ENCODE measurements at places on chromosomes 12 and 14.

DNA sequence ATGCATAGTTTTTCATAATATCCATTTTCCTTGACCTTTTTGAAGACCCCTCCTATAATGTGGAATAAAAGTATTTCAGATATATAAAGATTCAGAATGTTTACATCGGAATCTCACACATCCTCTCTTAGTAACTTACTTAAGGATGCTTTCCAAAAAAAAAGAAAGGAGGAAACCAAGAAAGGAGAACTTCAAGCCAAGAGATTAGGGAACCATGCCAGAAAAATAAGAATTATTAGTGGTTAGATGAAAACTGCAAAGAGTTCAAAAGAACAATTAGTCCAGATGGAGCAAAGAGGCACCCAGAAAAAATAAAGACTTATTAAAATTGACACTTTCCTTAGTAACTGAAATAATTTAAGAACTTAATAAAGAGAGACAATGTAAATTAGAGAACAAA, 179.2 kb downstream of the DUSP6 start:
- DNase-seq, result no peak

DNA sequence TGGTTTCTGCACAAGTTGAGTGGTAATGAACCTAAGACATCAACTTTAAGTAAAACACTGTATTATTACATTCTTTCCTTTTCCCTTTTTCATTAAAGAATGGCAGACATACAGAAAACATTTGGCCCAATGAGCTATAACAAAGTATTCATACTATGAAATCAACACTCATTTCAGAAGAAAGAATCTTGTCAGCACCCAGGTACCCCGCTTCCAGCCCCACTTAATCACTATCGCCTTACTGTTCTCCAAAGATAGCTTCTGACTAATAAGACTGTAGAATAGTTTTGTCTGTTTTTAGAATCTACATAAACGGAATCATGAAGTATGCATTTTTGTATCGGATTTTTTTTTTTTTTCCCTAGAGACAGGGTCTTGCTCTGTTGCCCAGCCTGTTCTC, 9.5 kb downstream of the CNTN1 start:
- DNase-seq, result no peak

DNA sequence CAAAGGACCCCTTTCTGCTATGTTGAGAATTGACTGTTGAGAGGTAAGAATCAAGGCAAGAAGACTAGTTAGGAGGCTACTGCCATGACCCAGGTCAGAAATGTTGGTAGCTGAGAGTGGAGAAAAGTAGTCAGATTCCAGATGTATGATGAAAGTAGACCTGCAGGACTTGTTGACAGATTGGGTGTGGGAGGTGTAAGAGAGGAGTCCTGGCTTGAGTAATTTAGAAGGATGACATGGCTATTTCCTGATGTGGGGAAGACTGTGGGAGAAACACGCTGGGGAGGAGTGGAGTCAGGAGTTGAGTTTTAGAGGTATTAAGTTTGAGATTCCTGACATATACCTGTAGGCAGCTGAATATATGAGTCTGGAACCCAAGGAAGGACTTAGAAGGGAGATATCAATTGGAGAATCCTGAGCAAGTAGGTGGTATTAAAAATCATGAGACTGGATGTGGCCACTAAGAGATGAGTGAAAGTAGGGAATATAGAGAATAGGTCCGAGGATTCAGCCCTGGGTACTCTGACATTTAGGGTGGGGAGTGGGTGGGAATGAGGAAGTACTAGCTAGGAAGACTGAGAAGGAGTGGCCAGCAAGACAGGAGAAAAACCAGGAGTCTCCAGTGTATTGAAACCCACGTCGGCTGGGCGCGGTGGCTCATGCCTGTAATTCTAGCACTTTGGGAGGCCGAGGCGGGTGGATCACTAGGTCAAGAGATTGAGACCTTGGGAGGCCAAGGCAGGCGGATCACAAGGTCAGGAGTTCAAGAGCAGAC, 12.6 kb upstream of the DDX47 start:
- no peak for DNase-seq

GRCh38 chr14:55427439-55427838, 13.0 kb downstream of the TBPL2 start:
- no peak for DNase-seq

- no peak for DNase-seq
These were observed 85.8 kb downstream of the EXOC5 start for GRCh38 chr14:57182760-57183503.

DNA sequence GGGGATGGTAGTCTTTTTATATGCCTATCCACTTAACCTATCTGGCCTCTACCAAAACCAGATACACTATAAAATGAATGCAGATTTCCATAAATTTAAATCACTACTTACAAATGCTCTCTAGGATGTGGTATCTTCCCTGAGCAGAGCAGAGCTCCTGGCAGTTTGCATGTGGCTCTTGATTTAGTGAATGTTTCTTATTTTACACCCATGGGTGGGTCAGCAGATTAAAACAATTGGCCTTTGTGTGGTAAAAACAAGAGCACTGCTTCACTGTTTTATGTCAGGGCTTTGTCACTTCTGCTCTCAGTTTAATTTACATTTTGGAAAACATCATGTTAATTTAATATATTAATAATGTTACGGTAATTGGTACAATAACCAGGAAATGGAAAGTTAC, 5.5 kb downstream of the TAS2R19 start:
- DNase-seq, result no peak

- no peak for DNase-seq
These were observed 6.4 kb upstream of the ACTR10 start for GRCh38 chr14:58193542-58193941.

DNA sequence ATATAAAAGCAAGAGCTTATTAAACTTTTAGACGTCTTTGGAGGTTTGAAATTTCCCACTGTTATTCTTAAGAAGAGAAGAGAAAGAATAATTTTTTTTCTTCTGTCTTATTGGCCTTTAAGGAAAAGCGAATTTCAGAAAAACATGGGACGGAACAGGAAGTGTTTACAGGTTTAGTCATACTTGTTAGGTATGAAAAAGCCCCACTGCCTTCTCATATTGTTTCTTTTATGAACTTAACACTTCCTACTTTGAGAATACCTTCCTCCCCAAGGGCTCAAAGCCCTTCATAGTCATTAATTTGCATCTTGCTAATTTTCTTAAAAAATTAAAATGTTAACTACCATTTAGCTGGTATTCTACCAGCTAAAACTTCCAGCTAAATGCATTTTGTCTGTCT, 82.0 kb downstream of the ETV6 start:
- no peak for DNase-seq

- DNase-seq, result no peak
These were observed 62.1 kb downstream of the RESF1 start for GRCh38 chr12:32021346-32021773.

DNA sequence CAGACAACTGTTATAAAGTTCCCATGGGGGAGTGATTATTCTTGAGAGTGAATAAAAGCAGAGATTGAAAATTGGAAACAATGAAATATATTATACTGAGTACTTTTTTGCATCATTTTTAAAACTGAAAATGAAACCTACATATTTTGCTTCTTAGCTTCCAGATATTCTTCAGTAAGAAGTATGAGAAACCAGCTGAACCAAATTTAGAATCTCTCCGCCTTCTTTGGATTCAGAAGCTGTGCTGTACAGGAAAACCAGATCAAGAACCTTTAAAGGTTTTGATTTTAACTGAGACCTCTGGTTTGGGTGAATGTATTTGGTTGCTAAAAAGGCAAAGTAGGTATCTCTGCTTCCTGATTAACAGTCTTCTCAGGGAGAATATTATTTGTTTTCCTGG, 109.4 kb downstream of the AKAP6 start:
- no peak for DNase-seq

DNA sequence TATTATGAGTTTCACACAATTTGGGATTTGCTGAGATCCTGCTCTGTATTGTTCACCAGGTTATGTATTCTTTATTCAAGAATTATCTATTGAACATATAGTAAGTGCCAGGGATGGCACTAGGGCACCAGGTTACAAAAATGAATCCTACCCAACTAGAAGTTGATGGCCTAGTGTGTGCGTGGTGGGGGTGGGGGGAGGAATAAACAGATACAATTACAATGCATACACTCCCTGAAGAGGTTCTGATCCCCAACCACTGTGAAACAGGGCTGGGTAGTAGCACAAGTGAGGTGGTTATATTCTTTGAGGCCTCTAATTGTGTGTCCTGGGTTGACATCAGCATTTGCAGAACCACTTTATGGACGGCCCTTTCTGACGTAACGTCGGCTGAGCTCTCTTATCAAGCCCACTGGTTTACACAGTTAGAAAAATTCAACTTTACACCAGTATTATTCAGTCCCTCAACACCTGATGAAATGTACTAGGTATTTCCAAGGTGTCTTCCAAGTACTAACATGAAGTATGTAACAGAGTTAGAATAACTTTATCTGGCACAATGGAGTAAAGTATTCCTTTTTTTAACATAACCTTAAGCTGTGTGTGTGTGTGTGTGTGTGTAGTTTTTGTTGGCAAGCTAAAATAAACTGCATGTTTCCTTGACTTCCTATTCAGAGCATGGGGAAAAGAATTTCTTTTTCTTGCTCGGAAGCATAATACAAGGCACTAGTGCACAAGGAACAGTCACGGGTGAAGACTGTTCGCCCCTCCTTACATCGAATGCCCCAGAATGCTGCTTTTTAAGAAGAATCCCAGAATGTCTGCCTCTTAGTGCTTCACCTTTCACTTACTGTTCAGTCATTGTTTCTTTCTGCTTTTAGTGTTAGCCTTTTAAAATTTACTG, 8.1 kb upstream of the GLRX5 start:
- DNase-seq, result no peak

DNA sequence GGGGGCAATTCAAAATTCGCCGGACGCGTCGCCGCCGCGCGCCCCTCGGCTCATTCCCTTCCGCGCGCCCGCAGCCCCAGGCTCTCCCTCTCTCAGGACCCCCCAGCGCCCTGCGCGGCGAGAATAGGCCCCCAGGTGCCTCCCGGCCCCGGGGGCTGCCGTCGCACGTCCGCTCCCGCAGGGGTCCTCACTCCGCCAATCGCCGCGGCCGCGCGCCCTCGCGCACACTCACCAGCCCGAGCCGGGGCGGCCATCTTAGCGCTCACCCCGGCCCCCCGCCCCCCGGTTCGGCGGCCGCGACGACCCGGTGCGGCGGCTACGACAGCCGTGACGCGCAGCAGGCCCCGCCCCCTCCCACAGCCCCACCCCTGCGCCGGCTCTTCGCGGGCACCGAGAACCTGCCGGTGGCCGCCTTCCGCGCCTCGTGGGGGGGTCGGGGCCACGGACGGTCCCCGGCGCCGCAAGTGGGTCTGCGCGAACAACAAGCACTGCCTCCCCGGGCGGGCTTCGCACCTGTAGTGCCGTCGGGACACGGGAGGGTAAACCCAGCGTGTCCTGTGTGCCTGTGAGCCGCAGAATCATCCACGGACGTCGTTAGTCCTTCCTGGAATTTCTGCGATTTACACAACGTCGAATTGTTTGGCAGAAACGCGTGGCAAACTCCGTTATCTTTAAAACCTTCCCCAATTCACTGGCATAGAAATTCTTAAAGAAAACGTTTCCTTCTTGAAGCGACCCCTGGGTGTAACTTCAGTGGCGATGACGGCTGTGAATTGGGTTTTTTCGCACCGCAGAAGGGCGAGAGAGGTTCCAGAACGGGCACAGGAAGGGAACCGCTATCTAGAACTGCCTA, 2.5 kb downstream of the USP44 start:
- DNase-seq, result peak; percentile 45

DNA sequence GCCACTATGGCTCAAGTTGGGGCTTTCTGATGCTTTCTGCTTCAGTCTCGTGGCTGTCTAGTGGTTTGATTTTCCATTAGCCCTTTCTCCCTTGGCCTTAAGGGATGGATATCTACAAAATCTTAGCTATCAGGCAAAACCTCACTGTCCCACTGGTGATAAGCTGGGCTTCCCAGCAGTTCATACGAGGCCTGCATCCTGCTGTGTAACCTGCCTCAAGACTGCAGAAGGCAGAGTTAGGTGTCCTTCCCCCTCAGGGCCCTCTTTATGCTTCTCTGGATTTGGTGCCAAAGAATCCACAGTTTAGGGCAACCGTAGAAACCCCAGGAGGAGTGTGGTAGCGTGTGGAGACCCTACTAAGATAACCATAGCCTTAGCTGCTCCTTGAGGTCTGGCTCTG, 38.9 kb downstream of the ETV6 start:
- DNase-seq, result no peak

GRCh38 chr12:128534906-128535305, 267.9 kb downstream of the TMEM132C start:
- DNase-seq, result no peak

GRCh38 chr14:38786921-38787320, 316.1 kb downstream of the SEC23A start:
- no peak for DNase-seq

- DNase-seq, result no peak
These were observed 5.0 kb downstream of the DAD1 start for GRCh38 chr14:22583994-22584393.

- DNase-seq, result no peak
These were observed 1465.4 kb upstream of the FLRT2 start for GRCh38 chr14:84064316-84065125.

- no peak for DNase-seq
These were observed 55.7 kb downstream of the GALNT8 start for GRCh38 chr12:4775936-4776335.

DNA sequence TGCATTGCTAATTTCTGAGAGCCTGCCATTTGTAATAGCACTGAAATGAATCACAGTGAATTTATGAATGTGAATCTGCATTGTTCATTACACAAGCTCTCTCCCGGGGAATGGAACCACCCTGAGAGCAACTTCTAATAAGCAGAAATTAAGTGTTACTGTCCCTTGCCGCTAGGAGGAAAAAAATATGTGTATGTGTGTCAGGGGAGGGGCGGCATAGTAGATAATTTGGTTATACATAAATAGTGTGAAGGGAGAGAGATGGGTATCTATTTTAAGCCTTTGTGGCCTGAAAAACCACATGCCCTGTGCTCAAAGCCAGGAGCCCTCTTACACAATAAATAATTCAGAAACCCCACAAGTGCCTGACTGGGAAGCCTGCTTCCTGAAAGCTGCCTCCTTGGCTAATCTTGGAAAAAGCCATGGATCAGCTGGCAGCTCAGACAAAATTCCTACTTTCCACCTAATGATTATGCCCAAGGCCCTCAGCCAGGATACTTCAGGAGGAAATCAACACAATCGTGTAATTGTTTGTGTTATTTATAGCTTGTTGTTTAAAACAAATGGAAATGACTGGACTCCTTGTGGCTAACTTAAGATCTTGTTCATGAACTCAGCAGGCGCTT, 366.2 kb upstream of the KITLG start:
- DNase-seq, result no peak

DNA sequence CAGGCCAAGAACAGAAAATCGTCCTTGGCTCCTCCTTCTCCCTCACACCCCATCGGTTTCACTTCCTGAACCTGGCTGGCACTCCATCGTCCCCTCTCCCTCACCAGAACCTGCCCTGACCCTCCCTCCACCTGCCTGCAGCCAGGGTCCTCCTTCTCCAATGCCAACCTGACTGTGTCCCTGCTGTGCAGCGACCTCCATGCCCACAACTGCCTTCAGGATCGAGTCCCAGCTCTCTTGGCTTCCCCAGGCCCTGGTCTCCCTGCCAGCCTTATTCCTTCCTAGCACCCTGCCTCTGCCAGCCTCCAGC, 19.8 kb downstream of the HVCN1 start:
- no peak for DNase-seq

DNA sequence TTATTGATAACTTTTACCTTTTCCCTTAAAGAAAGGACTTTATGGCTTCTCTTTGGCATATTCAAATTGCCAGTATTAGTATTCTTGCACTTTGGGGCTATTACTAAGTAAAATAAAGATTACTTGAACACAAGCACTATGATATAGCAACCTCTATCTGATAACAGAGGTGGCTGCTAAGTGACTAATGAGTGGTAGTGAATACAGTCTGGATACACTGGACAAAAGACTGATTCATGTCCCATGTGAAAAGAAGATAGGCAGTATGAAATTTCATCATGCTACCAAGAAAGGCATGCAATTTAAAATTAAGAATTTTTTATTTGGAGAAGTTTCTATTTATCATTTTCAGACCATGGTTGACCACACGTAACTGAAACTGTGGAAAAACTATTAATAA, 399.9 kb downstream of the FSCB start:
- DNase-seq, result no peak
